MM.1S (cell line): ENCODE measurements at places on chromosomes 12 and 14.

- DNase-seq, result no peak
These were observed 17.4 kb upstream of the MAP1LC3B2 start for GRCh38 chr12:116541547-116542344.

GRCh38 chr12:124025661-124026060 is 52.6 kb downstream of the ZNF664 start:
- DNase-seq, result no peak

- DNase-seq, result no peak
These were observed 1190.7 kb upstream of the SEL1L start for GRCh38 chr14:82724316-82724715.

GRCh38 chr14:80545935-80546854 is 334.9 kb upstream of the DIO2 start:
- DNase-seq, result no peak

DNA sequence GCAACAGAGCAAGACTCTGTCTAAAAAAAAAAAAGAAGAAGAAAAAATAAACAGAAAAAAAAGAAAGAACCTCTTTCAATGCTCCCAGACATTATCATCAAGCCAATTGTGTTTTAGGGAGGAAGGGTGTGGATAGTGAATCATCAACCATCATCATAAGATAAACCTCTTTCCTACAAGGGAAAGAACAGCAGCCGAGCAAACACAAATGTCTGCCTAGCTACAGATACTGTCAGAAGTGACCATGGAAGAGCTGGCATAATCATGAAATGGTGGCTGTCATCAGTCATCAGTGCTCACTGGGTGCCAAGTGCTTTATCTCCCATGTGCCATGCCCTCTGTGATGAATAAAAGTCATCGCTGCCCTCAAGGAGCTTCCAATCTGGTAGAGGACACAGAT is 46.6 kb downstream of the SLC17A8 start:
- DNase-seq, result no peak

DNA sequence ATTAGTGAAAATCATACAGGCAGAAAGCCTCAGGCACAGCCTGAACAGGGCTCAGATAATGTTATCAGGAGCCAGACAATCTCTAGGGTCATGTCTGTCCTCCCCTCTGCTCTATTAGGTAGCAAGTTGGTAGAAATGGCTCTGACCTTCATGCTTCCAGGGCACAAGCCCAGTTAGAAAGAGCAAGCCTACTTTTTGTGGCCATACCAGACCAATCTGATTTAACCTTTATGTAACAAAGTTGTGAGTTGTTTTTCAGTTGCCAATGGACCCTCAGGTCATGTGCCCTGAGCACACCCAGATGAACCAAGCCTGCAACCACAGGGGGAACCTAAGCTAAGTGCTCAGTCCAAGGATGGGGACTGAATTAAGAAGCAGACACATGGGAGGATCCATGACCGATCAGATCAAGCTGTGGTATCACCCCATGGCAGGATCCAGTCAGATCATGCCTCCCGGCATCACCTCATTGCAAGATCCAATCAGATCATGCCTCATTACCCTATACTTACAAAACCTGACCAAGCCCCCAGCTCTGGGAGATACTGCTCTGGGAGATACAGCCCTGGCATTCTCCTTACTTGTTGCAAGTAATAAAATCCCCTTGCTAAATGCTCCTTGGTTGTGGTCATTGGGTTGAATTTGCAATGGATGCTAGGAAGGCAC is 18.8 kb upstream of the HIGD1C start:
- no peak for DNase-seq

DNA sequence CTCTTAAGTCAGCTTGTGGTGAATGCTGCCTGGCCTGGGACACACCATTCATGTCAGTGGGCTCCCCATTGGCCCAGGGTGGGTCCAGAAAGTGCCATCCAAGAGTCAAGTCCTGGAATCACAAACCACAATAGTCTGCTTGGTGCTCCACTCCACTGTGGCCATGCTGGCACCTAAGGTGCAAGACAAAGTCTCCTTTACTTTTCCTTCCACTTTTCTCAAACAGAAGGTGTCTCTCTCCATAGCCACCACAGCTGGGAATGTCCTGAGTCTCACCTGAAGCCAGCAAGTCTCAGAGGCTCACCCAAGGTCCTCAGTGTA is 9.0 kb downstream of the RDH16 start:
- no peak for DNase-seq

DNA sequence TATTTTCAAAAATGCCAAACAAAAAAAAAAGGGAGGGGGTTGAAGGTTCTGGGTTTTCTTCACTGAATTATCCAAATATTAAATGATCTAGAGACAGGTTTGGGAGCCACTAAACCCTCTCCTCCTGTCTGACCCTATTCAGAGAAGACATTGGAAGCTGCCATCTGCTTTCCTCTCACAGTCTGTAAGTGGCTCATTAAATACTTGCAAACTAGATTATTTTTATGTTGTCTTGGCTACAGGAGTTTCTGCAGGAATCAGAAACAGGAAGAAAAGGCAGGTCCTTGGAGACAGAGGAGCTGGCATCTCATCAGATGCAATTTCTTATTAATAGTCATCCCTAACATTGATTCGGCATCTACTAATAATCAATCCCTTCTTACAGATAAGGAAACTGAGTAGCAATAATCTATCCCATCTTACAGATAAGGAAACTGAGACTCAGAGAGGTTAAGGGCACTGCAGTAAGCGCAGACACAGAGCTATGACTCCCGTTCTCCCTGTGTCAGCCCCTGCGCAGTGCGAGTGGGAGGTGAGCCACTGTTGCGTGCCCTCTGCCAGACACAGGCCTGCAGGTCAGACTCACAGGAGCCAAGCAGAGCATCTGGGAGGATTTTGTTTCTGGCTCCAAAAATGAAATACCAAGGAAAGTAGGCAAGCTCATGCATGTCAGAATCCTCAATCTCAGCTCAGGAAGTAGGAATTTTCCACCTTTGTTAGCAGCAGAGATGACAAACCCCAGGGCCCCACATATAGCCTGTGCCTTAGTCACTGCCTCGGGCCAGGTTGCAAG is 11.0 kb downstream of the BDKRB2 start:
- no peak for DNase-seq

DNA sequence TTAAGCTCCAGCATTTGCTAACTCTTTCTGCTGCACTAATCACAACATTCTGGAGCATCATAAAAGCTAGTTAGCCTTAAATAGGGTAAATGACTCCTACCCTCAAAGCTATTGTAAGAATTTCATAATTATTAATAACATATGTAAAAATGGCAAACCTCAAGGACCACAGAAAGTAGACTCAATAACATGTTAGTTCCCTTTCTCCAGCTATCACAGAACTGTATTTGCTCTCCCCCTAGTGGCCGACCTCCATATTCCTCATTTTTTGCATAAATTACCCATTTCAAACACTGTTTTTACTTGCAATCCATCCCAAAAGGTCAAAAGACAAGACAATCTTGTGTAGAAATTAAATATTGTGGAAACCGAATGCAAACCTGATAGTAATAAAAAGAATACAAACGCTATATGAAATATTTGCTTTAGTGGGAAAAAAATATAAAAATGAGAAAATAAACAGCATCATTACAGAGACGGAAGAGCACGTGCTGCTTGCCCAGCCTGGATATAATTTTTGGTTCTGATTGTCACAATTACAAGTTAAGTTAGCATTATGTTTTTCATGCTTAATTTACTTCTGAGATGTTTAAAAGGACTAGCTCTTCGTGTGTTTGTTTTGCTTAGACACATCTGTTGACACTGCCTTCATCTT is 97.9 kb downstream of the RERGL start:
- peak; percentile 57 for DNase-seq

DNA sequence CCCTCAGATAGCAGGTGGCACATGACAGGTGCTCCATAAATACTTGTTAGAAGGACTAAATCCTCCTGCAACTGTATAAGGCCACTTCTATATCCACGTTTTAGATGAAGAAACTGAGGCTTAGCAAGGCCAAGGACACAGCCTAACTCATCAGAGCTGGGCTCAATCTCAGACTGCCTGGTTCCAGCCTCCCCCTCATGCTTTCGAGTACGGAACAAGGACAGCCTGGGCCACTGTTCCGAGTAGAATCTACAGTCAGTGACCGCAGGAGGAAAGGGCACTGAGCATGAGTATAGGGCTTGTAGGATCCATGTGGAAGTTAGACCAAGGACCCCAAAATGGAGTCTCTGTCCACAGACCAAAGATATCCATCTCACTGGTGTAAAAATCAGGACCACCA is 84.6 kb downstream of the NT5DC3 start:
- no peak for DNase-seq

DNA sequence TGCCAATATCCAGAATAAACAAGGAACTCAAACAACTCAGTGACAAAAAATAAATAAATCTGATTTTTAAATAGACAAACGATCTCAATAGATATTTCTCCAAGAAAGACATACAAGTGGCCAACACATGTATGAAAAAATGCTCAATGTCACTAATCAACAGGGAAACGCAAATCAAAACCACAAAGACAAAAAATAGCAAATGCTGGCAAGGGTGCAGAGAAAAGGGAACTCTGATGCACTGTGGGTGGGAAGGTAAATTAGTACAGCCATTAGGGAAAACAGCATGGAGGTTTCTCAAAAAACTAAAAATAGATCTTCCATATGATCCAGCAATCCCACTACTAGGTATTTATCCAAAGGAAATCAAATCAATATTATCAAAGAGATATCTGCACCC is 3.5 kb upstream of the EIF5 start:
- no peak for DNase-seq

- DNase-seq, result no peak
These were observed 25.6 kb upstream of the CHPT1 start for GRCh38 chr12:101671833-101672232.

GRCh38 chr12:114263056-114263805 is 142.7 kb downstream of the TBX5 start:
- DNase-seq, result no peak

DNA sequence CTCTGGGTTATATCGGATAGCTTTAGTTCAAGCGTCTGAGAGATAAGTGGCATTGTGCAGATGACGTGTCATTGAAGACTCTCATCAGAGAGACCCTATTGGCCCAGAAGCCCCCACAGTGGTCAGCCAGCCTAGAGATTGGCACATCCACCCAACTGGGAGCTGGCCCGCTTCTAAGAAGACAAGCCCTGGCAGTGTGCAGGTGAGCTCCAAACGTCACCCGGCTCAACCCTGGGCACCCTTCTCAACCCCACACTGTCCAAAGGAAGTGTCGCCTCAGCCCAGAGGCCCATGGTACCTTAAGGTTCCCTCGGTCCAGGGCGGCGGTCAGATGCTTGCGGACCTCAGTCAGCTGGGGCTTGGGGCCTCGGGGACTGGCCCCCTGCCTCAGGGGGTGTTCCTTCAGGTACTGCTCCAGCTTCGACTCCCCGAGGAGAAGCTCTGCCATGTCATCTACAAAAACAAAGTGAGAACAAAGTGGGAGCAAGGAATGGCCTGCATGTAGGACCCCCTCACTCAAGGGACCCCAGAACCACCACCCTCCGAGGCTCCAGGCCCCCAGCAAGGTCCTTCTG is 30.3 kb downstream of the TTC7B start:
- DNase-seq, result no peak

- no peak for DNase-seq
These were observed 218.0 kb downstream of the PPM1H start for GRCh38 chr12:62716866-62717525.

GRCh38 chr12:108029051-108029835 is 99.8 kb upstream of the WSCD2 start:
- no peak for DNase-seq

- DNase-seq, result no peak
These were observed 75.9 kb downstream of the LIN7A start for GRCh38 chr12:80861641-80862378.

DNA sequence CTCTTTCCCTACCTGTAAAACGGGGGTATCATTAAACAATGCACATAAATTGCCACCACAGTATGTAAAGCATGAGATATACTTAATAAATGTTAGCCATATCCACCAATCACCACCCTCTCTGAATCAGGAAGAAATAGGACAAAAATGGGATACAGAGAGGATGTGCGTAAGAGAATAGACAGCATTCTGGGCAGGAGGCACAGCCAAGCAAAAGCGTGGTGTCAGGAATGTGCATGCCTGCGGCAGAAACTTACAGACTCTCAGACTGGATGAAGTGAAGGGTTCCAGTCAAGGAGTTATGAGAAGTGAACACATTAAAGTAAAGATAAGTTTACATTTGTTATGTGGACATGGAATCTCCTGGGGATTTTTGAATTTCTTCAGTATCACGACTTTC is 121.7 kb upstream of the MDM1 start:
- DNase-seq, result no peak

DNA sequence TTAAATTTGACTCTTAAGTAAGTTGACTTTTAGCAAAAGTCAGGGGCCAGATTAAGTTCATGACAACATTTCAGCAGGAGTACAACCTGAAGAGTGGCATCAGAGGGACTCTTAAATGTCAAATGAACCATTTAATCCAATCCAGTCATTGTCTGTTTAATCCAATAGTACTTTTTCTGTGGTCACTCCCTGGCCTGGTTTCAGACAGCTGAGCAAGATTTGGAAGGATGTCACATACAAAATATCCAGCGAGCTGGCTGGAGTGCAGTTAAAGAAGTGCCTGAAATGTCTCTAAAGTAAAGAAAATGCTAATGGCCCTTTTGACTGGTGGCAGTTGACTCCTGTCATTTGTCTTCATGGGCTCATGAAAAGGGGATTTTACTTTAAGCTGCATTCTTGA is 1082.1 kb downstream of the AACS start:
- no peak for DNase-seq

DNA sequence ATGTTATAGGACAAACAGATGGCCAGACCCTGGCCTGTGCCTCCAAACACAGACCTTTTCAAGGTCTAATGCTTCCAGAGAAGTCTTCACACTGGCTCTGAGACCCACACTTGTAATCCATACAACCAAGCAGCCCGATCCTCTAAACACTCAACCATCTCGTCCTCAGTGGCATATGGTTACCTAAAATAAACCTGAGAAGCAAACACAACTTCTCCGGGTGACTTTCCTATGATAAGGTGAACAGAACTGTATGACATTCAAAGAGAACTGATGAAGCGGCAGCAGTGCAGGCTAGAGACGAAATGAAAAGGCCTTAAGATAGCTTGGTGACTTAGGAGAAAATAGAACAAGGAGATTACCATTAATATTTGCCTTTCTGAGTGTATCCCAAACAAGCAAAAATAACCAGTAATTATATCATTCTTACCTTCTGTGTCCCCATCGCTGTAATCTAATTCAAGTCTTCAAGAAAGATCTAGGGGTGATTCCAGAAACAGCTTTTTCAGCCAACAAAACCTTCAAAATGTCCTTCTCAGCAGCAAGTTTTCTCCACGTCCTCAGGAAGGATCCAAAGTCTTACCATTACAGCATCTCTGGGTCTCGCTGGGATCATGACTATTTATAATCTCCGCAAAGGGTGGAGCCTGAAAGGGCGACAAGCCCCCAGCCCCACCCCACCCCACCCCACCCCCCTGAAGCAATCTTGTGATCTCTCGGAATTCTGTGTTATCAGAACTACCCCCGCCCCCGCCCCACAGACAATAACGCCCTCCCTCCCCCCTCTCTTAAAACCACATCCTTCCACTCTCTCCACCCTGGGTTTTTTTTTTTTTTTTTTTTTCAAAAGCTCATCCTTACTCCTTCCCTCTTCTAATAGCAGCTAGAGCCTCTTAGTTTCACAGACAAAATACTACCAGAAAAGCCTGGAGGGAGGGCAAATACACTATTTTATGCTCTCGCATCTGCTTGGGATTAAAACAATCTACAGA is at the start of gene SLC2A3:
Gene SLC2A3, minus strand, starts transcription at position 598 of the 992 bp plus-strand sequence. Its CDS starts 153 bp downstream, at position 445.
- peak; percentile 82 for DNase-seq
